ENCODE measurements at places on chromosomes 1 and 21.

DNA sequence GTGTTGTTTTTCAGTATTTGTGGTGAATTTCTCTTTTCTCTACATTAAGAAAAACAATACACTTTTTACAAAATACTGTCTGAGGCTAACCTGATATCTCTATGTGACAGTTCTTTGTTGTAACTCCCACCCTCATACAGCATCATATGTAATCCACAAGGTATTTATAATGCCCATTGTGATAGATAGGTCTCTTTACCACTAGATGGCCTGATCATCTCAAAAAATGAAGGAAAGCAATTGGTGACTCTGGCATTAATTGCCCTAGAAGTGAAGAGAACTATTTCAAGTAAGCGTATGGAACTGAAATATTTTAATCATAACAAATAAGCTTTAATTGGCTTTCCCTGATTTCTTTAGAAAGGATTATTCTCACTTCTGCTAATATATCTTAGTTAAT is 36.2 kb upstream of the HFM1 start:
- no peak for DNase-seq

DNA sequence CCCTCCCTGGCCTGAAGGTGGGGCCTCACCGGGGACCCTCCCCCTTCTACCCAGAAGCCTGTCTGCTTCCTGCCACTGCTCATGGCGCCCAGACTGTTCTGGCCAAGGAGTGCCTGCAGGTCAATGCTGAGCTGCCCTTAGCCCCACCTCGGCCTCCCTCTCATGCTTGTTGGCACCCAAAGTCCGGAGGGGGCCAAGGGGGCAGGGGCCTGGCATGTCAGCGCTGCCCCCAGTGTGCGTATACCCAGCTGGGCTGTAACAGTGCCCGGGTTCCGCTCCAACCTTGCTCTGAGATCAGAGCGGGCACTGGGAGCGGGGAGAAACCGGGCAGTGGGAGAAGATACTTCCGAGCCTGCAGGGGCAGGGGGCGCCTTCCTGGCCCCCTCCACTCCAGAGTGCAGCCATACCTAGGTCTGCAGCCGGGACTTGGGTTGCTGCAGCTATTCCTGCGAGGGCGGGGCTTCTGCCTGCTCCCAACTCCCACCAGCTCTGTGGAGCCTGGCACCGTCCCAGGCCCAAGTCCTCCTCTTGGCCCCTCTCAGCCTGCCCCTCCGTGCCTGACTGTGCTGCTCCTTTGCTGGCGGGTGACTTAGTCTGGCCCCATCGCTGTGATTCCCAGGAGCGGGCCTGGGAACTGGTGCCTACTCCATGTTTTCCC is 21.4 kb upstream of the TGFB2 start:
- no peak for DNase-seq

DNA sequence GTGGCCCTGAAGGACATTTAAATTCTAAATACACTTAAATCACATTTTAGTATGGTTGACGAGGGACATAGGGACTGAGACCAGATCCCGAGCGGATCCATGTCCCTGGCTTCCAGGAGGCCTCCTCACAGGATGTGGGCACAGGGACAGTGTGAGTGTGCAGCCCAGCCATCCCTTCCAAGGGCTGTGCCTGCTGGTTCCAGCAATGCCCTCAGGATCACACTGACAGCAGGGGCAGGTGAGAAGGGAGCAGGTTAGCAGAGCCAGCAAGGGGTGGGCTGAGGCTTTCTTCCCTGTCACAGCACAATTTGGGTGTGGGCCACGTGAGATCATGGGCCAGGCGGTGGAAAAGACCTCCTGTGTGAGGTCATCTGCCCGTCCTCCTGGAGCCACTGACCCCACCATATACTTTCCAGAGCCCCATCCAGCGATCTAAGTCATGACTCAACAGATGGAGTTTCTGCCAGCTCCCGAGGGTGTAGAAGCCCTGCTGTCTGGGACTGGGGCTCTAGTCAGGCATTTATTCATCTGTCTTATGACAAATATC is 37.0 kb upstream of the PRSS38 start:
- no peak for DNase-seq

GRCh38 chr1:114331936-114332335 is 178.3 kb upstream of the SYT6 start:
- no peak for DNase-seq

GRCh38 chr1:28104866-28105467 is 16.6 kb upstream of the EYA3 start:
- DNase-seq = no peak

- no peak for DNase-seq
These were observed 2.7 kb downstream of the AKR7A2 start for GRCh38 chr1:19309123-19309813.

DNA sequence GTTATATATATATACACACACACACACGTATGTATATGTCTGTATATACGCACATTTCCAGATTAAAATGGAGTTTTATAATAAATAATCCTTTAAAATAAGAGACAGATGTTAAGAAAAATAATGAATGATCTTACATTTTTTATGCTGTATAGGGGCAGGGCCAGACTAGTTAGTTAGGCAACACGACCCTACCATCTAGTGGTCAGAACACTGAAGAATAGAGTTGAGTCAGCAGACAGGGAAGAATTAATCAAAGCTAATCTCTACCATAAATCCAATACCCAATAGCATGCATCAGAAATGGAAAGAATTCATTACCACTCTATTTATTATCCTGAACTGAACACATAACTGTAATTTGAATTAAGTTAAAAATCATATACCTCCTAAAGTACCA is 156.7 kb downstream of the BRINP3 start:
- peak; percentile 59 for DNase-seq

- no peak for DNase-seq
These were observed 4.8 kb upstream of the RHCE start for GRCh38 chr1:25425098-25426085.

GRCh38 chr1:227816750-227817446 is 1.4 kb downstream of the PRSS38 start:
- DNase-seq = no peak

- no peak for DNase-seq
These were observed 108.0 kb downstream of the PBX1 start for GRCh38 chr1:164667001-164667400.

DNA sequence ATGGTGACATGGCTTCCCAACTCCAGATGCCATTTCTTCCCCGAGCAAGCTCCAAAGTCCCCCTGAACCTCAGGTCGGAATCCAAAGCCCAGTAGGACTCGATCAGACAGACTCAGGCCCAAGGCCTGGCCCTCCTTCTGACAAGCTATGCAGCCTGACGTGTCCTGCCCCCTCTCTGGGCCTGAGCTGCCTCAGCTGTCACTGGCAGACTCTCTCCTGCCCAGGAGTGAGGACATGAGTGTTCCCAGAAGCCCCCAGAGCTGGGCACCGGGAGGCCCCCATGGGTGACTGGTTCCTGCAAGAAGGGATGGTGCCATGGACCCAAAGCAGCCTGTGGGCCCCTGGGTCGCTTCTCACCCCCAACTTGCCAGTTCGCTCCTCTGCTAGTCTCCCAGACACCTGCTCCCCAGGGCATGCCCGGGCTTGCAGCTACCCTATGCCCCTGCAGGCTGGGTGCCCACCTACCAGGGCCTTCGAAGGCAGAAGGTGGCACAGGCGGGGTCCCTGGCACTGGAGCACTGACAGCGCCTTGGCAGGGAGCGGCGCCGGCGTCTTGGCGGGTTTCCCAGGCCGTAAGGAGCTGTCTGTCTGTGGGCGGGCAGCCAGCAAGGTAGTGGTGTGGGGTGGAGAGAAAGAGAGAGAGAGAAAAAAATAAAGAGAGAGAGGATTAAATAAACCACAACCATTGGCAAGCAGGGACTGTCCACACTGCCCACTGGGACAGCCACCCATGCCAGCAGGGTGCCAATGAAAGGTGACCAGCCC is 2.3 kb downstream of the EDN2 start:
- DNase-seq = peak; percentile 94

GRCh38 chr1:107529511-107530149 is 388.8 kb downstream of the NTNG1 start:
- peak; percentile 95 for DNase-seq

DNA sequence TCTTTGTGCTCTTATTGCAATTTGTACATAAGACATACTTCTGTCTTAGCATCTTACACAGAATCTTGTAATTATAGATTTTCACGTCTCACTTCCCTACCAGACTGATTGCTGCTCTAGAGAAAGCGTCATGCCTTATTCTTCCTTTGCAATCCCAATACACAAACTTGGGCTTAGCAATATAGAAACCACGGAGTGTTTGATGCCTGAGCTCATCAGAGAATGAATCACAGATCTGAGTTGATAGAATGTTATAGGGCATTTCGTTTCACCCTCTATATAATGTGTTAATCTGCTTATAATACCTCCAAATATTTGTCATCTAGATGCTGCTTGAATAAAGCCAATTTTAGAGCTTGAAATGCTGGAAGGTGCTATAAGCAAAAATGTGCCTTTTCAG is 6.6 kb downstream of the FMO1 start:
- DNase-seq = no peak

DNA sequence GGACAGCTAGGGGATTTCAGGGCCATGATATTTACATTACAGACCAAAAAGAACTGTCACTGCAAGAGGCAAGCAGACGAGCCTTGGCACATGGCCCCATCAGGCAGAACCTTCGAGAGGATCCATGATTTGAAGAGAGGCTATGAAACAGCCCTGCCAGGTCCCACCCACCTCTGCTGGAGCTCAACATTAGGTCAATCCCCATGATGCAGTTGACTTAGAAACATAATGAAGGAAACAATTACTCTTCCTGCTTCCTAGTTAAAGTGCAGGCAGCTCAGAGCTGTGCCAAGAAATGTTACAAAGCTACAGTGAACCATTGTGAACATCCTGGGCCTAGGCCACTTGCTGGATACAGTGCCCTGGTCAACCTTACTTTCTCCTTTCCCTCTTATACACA is 41.7 kb upstream of the PTCH2 start:
- DNase-seq = no peak

DNA sequence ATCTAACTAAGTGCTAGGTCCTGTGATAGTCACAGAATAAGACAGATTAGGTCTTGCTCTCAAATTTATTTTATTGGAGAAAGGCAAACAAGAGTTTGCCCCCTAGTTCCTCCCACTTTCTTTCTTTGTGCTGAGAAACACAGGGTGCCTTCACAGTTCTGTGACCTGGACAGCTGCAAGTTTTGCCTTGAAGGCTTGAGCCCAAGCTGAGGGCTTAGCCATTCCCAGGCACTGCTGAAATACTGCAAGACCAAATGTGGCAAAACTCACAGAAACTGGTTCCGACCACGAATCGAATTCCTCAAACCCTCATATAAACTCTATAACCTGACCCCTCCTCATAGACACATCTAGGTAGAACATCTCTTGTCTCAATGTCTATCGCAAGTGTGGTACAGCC is 227.9 kb downstream of the RERE start:
- DNase-seq = no peak

- no peak for DNase-seq
These were observed 329.2 kb upstream of the C1orf87 start for GRCh38 chr1:60402816-60403215.

DNA sequence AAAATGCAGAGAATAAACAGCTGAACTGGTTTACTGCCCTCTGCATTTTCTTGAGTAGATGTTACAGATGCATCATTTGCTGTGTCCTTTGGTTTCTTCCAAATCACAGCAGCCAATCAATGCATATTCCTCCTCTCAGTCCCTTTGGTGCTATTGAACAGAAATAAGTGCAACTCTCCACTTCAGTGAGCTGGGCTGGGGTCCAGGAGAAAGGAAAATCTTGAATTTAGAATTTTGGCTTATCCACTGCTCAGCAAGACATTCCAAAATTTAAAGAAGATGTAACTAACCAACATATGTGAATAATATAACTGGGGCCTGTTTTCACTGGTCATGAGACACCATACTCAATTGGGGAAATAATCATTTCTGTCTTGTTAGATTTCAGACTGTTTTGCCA is 39.2 kb downstream of the PRMT6 start:
- DNase-seq = no peak

GRCh38 chr21:44996983-44997936 is 57.4 kb downstream of the SLX9 start:
- no peak for DNase-seq

GRCh38 chr1:86913399-86913895 is 479 bp downstream of the SELENOF start:
- peak; percentile 42 for DNase-seq

DNA sequence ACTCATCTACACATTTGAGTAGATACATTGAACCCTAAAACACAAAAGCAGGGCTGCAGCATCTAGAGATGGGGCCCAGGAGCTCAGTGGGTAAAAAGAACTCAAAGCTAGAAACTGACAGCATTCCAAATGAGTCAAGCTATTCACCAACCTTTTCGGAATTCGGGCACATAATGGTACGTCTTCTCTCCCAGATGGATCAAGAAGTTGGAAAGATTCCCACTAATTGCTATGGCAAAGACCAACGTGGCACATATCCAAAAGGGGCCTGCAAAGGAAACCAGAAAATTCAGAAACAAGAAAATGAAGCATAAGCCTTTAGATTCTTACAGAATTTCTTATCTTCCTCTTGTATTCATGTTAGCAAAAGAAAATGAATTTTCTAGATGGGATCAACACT is 18.4 kb downstream of the YIPF1 start:
- DNase-seq = peak; percentile 83

DNA sequence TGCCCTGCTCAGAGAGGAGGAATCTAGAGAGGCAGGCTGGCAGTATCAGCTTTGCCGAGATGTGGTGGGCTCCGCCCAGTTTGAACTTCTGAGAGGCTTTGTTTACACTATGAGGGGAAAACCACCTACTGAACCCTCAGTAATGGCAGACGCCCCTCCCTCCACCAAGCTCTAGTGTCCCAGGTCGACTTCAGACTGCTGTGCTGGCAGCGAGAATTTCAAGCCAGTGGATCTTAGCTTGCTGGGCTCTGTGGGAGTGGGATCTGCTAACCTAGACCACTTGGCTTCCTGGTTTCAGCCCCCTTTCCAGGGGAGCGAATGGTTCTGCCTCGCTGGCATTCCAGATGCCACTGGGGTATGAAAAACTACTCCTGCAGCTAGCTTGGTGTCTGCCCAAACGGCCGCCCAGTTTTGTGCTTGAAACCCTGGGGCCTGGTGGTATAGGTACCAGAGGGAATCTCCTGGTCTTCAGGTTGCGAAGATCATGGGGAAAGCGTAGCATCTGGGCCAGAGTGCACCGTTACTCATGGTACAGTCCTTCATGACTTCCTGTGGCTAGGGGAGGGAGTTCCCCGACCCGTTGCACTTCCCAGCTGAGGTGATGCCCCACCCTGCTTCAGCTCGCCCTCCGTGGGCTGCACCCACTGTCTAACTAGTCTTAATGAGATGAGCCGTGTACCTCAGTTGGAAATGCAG is 43.6 kb downstream of the C21orf91 start:
- no peak for DNase-seq

- DNase-seq = no peak
These were observed 24.4 kb downstream of the YTHDF2 start for GRCh38 chr1:28761189-28761588.
